ENCODE measurements at places on chromosomes 3 and 15.

DNA sequence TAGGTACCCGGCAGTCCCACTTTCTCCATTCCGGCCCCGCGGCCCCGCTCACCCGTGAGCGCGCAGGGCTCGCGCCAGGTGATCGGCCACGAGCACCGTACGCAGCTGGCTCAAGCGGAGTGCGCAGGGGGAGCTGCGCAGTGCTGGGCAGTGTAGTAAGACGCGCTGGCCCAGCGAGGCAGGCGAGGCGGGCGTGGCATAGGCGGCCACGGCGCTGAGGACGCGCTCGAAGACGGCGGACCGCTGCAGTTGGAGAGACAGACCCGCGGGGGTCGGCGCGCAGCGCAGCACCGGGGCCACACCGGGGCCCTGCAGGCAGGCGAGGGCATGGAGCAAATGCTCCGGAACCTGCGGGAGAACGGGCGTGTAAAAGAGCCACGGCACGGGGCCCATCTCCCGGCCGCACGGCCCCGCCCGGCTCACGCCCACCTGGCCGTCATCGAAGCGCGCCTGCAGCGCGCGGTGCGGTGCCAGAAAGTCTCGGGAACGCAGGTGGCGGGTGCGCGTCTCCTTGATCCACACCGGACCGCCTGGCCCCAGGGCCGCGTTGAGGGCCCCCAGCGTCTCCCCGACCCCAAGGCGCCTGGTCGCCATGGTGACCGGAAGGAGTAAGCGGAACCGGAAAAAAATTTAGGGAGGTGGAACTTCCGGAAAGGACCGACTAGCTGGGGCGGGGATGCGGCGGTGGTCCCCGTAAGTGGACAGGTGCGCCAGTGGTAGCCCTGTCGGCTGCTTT, at the start of gene DALRD3:
TSS of gene DALRD3 (minus strand) at position 610 of the 736 bp plus-strand sequence. CDS start at position 594, 16 bp downstream.
- DNase-seq, result peak; percentile 31

GRCh38 chr15:35197306-35197705, 112.2 kb upstream of the NANOGP8 start:
- DNase-seq, result no peak

DNA sequence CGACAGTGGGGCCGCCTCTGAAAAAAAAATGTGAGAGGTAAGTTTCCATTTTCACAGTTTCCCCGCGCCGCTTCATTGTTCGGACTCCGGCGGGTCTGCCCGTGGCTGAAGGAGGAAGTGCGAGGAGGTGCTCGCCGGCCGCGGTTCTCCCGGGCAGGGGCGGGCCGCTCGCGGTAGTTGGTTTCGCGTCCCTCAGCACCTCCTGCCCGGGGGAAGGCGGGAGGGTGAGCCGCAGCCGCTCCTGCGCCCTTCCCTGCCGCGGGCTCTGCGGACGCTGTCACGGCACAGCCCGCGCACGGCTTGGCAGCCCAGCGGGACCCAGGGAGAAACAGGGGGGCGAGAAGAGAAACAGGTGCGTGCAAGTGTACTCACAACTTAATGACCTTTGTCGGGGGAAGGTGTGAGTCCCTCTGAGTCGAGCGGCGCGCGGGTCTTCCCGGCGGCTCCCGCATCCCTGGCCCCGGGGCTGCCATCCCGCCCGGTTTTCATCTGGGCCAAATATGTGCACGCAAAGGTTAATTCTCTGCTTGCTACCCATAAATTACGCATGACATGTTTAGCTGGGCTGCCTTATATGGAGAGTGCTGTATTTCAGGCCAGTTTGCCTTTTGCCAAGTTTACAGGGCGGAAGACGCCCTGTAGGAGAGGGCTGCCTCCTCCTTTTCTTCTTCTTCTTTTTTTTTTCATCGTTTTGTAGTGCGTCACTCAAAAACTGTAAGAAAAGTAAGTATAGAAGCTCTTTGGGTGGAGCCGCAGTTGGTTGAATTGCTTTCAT, 514 bp downstream of the MBNL1 start:
- peak; percentile 52 for DNase-seq

DNA sequence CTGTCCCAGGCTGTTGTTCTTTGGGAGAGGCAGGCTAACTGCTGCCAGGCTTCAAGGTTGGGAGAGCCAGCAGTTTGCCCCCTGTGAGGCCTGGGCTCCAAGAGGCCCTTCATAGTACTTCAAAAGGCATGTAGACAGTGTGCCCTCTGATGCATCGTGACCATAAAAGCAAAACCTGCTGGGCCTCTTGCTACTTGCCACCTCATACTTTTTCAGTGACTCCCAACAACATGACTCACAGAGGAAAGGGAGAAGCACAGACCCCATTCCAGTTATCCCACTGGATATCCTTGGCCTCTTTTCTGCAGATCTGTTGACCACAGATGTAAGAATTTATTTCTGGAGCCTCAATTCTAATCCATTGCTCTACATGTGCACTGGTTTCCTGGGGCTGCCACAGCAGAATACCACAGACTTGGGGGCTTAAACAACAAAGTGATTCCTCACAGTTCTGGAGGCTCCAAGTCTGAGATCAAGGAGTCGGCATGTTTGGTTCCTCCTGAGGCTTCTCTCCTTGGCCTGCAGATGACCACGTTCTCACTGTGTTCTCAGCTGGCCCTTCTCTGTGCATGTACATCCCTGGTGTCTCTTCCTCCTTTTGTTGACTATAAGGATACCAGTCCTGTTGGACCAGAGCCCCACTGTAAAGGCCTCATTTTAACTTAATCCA, 8.9 kb upstream of the NSMCE3 start:
- DNase-seq, result no peak

GRCh38 chr3:151491525-151491924, 30.7 kb upstream of the IGSF10 start:
- DNase-seq, result no peak

DNA sequence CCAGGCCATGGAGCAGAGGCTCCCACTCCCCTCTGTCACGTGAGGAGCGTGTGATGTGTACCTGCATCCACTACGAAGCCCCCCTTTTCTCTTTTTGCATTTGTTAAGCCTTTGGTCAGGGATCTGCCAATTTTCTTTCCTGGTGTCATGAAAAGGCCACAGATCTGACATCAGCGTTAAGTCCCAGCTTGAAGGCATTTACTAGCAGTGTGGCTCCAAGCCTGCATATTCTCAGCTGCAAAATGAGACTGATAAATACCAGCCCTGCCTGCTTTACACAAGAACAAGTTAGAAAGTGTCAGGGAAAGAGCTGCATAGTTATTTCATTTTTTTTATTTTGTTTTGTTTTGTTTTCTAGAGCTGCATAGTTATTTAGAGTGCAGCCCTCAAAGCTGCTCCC, 2.3 kb upstream of the ANKRD63 start:
- DNase-seq, result no peak

DNA sequence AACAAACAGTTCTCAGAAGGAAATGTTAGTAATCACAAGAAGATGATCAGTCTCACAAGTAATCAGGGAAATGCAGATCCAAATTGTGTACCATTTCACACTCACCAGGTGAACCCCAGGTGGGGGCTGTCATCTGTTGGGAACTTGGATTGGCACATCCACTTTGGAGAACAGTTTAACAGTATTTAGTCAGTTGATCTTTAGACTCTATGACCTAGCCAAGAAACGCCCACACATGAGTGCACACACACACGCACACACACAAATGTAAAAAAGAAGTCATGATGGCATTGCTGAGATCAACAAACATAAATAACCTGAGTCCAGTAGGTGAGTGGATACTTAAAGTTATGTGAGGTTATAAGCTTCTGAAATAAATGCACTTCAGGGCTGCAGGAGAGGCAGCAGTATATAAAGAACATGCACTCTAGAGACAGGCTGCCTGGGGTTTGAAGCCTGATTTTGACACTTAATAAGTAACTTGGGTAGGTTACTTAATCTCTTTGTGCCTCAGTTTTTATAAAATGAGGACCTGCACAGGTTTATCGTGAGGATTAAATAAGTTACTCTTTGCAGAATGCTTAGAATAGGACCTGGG, 17.7 kb downstream of the ACVR2B start:
- no peak for DNase-seq

GRCh38 chr15:33027306-33028035, 167.0 kb downstream of the FMN1 start:
- DNase-seq, result no peak

GRCh38 chr3:108845709-108846293, 23.2 kb downstream of the TRAT1 start:
- DNase-seq, result no peak

DNA sequence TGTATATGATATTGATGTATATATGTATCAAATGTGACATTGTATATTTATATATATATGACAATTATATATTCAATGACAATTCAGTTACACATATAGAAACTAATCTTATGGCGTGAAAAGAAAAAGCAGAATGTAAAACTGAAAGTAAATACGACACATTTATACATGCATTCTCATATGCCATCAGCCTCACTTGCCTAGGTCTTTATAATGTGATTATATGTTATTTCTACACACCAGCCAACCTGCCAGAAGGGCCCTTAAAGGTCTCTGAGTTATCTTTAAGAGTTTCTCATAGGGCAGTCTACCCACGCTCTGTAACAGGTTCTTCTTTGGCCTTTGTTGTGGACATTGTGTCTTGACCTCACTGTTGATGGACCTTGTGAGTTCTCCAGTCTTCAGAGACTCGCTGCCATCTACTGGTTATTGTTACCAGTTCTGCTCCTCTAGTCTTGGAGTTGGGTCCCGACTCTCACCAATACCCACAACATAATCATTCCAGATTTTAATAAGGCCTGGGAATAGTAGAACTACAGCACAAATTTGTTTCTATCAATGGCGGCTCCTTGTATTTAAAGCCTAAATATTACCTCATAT, 371.5 kb upstream of the GOLIM4 start:
- DNase-seq, result no peak

- DNase-seq, result no peak
These were observed 77.2 kb downstream of the IL1RAP start for GRCh38 chr3:190591080-190591479.

DNA sequence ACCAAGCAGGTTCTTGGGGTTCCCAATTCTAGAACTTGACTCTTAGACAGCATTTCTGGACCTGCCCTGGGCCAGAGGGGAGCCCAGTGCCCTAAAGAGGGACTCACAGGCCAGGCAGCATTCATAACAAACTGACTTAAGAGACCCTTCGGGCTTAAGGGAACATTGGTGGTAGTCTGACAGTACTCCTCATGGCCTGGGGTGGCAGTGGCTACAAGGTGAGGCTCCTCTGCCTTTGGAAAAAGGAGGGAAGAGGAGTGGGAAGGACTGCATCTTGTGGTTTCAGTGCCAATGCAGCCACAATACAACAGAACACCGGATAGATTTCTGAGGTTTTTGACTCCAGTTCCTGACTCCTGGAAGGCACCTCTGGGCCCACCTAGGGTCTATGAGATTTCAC, 172.2 kb upstream of the STRIT1 start:
- DNase-seq, result no peak

DNA sequence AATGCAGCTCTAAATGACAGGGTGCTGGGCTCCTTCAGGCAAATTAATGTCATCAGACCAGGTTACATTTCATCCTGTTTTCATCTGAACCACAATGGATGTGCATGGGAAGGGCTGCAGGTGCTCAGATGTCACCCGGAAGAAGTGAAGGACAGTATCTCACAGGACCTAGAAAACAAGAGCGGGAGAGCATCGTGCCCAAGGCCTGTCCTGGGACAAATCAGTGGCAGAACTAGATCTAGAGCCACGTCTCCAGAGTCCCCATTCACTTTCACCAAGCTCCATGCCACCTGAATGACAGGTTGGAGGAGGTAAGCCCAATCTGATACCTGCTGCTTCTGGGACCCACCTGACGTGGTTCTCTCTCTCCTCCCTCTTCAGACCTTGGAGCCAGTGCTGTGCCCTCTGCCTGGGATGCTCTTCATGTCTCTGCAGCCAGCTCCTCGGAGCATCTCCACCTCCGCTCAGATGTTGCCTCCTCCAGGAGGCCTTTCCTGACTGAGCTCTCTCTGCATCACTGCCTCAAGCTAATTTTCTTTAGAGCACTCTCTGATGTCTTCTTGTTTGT, 77.3 kb downstream of the CPN2 start:
- DNase-seq, result no peak

- DNase-seq, result no peak
These were observed 160.0 kb upstream of the WNT5A start for GRCh38 chr3:55647063-55647462.

DNA sequence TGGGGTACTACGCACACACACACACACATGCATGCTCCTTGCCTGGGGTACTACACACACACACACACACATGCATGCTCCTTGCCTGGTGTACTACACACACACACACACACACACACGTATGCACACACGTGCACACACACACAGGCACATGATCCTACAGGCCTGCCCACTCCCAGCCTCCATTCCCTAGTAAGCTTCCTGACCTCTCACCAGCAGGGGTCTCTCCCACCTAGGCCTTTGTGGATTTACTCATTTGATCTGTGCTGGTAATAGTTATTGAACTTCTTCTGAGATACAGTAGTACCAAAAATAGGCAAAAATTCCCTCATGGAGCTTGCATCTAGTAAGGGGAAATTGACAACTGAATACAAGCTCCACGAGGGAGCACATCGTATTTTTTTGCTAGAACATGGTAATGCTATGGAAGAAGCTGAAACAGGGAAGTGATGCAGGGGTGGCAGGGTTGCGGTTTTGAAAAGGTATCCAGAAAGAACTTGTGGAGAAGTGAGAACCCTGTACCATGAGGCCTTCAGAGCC, 19.1 kb downstream of the TTC21A start:
- no peak for DNase-seq

- DNase-seq, result no peak
These were observed 47.0 kb upstream of the LHFPL4 start for GRCh38 chr3:9600597-9600996.

DNA sequence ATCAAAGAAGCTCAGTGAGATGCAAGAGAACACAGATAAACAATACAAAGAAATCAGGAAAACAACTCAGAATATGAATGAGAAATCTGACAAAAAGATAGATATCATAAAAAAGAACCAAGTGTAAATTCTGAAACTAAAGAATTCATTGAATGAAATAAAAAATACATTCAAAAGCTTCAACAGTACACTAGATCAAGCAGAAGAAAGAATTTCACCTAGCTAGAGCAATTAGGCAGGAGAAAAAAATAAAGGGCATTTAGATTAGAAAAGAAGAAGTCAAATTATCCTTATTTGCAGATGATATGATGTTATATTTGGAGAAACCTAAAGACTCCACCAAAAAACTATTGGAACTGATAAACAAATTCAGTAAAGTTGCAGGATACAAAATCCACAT, 19.4 kb upstream of the CX3CR1 start:
- no peak for DNase-seq

- peak; percentile 39 for DNase-seq
These were observed 34.0 kb downstream of the ARIH2 start for GRCh38 chr3:48952510-48953118.

DNA sequence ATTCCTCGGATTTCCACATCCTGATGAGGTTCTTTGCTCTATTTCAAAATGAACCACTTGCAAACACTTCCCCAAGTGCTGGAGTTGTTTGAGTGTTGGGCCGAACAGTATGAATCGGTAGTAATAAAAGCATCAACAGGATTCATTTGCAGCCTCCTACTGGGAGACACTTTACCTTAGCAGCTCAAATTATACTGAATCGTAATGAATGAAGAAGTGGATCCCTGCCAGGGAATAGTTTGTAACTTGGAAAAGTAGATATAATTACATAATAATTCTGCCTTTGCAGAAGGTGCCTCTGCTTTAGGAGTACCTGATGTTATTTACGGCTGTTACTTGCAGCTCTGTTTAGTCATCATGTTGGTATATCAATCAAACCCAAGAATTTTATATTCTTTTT, 669.1 kb downstream of the CADM2 start:
- DNase-seq, result no peak
